ENCODE measurements at places on chromosomes 11 and 22.

DNA sequence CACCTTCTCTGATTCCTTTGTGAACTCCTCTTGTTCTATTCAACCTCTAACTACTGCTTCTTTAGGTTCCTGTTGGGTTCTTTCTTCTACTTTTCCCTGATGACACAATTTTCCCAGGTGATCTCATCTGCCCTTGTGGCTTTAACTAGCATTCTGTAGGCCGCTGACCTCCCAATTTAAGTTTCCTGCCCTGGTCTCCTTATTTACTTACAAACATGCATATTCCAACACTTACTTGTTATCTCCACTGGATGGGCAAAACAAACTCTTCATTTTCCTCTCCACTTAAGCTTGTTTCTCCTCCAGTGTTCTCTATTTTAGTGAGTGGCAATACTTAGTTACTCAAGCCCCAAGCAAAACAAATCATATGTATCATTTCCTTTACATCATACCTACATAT is 734.5 kb downstream of the METTL15 start:
- no peak for DNase-seq

DNA sequence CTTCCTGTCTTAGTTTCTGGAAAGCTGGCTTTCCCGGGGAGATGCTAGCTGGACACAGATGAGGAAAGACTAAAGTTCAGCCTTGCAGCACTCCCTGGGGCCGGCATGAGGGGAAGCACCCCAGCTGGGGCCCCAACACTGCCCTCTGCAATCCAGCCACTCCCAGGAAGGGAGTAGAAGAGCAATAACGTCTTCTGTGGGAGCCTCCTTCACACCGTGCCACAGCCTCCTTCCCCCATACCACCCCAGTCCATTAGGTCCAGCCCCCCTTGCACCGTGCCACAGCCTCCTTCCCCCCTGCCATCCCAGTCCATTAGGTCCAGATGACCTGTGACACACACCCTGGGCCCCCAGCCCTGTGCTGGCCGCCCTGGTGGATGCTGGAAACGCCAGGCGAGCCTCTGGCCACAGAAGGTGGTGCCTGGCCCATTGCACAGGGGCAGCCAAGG is 44.1 kb upstream of the PRDM11 start:
- no peak for DNase-seq

GRCh38 chr22:17880020-17880419 is 105.8 kb upstream of the BID start:
- DNase-seq: no peak

DNA sequence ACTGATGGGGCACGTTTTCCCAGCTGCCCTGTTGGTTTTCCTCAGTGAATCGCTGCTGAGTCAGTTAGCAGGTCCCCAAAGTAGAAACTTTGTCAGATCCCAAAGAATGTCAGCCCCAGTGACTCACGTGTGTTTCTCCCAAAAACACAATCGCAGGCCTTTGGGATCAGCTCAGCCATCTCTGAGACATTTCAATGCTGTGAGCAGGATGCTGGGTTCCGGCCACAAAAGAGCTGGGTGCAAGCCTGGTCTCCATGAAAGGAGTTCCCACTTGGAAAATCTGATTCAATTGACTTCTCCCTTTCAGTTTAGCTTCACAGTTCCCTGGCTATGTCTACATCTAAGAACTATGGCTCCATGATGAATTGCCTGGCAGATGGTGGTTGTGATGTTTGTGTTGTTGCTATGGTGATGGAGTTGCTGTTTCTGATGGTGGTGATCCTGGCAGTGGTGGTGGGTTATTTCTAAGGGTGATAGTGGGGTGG is 28.0 kb downstream of the MYEOV start:
- no peak for DNase-seq

GRCh38 chr11:72768581-72768980 is 16.4 kb upstream of the ARAP1 start:
- no peak for DNase-seq

DNA sequence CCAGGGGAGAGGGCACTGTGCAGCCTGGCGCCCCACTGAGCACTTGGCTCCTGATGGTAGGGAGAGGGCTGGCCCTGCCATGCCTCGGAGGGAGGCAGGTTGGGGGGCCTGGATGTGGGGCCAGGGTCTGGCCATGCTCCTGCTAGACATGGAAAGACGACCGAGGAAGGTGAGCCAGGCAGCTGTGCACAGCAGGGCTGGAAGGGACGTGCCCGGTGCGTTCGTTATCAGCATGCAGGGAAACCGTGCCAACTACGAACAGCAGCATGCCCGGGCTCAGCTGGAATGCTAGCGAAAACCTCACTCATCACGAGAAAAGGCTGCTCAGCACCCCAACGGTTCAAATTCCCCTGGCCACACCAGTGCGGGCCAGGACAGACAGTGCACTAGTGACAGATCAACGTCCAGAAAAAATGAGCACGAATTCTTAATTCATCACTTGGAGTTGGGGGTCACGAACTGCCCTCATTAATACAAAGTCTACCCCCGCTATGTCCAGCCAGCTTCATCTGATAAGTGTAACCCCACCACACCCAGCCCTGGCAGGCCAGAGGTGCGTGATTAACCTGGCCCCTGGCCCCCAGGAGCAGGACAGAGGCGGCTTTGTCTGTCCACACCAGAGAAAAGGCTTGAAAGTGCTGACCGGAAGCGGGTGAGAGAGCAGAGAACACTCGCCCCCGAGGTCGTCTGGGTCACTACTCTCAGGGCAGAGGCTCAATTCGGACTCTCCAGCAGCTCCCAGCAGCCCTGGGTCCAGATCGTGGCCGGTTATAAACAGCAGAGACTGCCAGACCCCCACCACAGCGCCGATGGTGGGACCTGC is 84.2 kb downstream of the CELSR1 start:
- DNase-seq: no peak

GRCh38 chr11:106386519-106386918 is 309.1 kb downstream of the AASDHPPT start:
- DNase-seq: no peak

- DNase-seq: no peak
Observed at GRCh38 chr11:120883404-120884080, 140.4 kb upstream of the TBCEL start.

DNA sequence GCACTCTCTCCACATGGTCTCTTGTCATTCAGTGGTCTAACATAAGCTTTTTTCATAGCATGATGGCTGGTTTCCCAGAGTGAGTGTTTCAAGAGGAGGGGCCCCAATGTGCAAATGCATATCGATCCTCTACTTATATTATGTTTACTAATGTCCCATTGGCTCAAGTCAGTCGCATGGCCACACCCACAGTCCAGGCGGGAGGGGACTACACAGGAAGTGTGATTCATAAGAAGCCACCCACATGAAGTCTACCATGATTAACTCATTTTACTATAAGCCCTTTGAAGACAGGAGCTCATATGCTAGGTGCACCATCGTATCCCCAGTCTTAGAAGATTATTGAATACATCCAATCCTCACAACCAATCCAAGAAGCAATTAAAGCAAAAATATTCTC is 89.5 kb upstream of the ISX start:
- DNase-seq: no peak

Data from skin of body (tissue), 3 donors.